Stimulated activated CD4-positive, alpha-beta T cell treated with anti-CD3 and anti-CD28 coated beads, TNF-alpha, amount 100 ng/mL, for 24 hours (primary cell): ENCODE measurements at places on chromosomes 11 and 22.

GRCh38 chr11:35057926-35058668 lies 80.9 kb upstream of the CD44 start:
- no peak for DNase-seq

- DNase-seq, result peak; percentile 31
Observed at GRCh38 chr11:123381817-123382554, 48.1 kb upstream of the GRAMD1B start.

GRCh38 chr11:72900013-72900412 lies 85.8 kb downstream of the ATG16L2 start:
- no peak for DNase-seq

DNA sequence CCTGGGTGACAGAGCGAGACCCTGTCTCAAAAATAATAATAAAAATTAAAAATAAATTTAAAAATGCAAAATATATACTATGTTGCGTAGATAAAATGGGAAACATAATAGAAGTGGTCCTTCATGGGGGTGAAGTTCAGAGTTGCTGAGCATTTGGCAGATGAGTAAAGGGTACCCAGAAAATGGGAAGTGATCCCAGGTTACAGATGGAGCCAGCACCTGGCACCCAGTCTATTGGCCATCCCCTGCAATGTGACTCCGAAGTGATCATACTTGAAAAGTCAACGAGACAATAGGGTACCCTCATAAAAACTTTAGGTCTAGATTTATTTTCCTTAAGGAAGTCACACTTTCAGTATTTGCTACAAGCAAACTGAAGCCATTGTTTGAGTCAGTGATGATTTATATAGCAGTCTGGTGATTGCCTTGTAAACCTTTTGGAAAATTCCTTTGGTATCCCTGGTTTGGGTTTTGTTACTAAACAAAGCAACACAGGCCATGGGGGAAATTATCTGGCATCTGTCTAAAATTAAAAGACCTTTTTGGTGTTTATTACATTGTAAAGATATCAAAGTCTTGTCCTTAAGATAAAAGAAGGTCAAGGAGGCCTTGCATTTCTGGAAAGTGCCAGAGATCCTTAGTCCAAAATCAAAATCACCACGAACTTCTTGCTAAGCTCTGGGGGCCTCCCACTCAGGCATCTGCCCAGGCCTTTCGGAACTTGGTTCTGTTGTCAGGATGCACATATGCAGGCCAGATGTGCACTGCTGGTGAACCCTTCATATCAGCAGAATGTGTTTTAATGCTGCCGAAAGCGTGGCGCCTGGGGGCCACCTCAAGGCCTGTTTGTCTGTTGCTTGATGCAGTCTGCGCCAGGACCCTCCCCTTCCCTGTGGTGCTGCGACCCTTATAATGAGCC lies 4.3 kb downstream of the SMARCB1 start:
- DNase-seq, result no peak

DNA sequence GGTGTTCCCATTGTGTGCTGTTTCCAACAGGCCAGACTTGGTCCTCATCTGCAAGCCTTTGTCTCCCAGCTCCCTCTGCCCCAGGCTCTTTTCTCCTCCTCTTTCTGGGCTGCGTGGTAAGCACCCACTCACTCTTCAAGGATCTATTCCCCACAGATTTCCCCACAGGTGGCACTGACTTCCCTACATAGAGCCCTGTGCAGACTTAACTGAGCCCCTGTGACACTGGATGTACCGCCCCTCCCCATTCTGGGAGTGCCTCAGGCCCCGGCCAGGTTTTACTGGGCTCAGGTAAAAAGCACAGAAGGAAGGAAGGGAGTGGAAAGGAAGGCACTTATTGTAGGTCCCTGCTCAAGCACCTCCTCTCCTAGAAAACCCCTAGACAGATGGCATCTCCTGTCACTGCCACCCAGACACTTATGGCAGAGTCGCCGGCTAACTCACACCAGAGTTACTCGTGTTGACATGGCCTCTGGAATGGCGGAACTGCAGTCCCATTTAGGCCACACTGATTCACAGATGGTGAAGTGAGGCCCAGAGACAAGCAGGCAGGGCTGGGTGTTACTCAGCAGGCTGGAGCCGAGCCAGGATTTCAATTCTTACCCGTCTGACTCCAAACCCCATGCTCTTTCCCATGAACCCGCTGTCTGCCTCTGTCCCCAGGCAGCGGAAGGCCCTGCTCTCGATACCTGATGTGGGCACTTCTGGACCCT lies 47.2 kb downstream of the LRRC32 start:
- DNase-seq, result no peak

DNA sequence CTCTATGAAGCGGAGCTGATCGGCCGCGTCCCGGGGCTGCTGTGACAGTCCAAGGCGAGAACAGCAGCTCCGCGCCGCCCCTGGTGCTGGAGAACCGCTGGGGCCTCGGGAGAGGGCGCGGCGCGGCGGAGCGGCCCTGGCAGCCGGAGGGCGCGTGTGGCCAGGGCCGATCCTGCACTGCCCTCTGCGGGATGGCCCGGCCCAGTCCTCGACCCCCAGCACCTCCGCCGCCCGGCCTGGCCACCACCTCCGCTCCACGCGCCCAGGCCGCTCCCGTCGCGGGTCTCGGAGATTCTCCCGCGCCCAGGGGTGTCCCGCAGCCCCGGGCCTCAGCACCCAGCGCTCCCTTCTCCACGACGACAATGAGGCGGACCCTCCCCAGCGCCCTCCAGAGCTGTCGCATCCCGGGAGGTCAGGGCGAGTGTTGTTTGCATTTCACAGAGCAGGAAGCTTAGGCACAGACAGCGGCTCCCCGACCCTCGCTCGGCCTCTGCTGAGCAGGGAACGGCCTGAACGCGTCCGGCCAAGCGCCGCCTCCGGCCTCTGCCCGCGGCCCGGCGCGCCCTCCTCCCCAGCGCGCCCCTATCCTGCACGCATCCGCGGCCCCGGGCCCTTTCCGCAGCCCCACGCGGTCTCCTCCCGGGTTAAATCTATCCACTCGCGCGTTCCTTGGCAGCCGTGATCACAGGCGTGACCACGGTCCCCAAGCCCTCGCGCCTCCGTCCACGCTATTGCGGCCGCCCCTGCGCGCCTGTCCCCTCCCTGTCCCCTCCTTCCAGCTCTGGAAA lies 109.7 kb downstream of the WNT7B start:
- DNase-seq, result no peak

DNA sequence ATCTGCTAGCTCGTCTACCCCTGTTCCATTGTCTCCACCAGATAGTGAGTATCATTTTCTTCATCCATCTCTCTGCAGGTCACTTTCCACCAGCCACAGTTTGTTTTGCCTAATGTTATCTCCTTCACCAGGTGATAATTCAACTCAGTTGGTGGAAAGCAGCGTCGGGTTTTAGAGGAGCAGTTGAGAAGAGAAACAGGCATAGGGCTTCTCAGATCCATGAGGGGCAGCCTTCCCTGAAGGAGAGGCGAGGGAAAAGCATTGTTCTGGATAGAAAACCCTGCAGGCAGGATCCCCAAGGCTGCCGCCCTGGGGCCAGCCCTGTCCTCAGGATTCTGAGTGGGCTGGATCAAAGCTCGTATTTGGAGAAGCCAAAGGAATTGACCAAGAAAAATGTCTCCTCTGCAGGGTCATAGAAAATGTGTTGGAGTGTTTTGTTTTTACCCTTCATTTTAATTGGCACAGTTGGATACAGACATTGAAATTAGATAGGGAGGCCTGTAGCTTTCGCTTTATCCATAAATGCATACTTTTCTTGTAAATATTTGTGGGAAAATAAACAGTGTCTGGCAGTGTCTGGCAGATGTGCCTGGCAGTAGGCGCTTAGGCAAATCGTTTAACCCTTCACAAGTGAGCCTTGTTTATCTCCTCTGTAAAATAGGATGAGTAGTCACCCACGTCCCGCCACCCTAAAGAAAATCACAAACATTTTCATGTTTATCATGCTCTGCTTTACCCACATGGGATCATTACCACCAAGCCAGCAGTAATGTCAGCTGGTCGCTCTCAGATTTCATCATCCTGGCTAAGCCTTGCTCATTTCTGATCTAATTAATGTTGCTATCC lies 73.4 kb upstream of the TTC12 start:
- DNase-seq, result no peak

GRCh38 chr11:62445314-62445740 lies 26.5 kb downstream of the SCGB1A1 start:
- DNase-seq, result no peak

- DNase-seq, result no peak
Observed at GRCh38 chr11:59247531-59248227, 35.0 kb upstream of the MPEG1 start.

GRCh38 chr11:67268081-67268961 lies 2.0 kb downstream of the GRK2 start:
- DNase-seq, result peak; percentile 72

GRCh38 chr11:108620958-108621772 lies 27.6 kb upstream of the EXPH5 start:
- no peak for DNase-seq

GRCh38 chr11:17718510-17718962 lies 835 bp upstream of the MYOD1 start:
- no peak for DNase-seq

- peak; percentile 92 for DNase-seq
Observed at GRCh38 chr11:67505605-67506396, 638 bp upstream of the PITPNM1 start.

DNA sequence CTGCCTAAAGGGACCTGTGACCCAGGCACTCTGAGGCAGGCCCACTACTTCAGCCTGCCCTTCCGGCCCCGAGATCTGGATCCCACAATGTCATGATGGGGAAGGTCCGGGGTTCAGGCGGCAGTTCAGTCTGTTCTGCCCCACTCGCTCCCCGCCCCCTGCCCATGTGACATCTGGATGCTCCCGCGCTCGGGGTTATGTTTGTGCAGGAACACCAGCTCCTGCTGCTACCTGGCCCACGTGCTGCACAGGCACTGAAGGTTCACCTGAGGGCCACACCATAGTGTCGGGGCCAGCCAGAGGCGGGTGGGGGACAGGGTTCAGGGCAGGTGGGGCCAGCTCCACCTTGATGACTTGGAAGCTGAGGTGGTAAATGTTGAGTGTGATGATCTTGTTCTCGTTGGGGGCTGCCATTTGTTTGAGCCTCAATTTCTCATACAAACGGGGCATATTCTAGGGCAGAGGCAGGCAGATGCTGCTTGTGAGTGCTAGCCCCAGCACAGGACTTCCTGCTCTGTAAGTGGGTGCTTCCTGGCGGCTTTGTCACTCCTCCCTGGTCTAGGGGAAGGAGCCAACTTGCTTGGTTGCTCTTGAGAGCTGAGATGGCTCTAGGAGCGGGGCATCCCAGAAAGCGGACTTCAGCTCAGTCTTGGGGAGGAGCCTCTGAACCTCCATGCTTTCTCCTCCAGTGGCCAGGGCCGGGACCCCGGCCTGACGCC lies 4.4 kb upstream of the SIPA1 start:
- DNase-seq, result no peak

DNA sequence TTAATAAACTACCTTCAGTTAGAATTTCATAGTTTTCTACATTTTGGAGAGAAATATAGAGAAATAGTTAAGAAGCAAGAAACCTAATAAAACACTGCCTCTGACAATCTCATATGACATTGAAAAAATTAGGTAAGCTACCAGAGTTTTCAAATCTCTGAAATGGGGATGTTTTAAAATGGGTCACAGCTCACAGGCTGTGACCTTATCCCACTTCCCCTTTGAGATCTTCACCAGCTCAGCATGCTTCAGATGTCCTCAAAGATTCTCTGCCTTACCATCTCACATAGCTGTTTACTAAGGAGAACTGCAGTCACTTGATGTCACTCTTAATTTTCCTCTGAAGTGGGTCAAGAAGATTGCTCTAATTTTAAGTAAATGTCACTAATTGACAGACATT lies 717.8 kb downstream of the JRKL start:
- DNase-seq, result no peak

GRCh38 chr11:24407733-24408132 lies 89.1 kb upstream of the LUZP2 start:
- no peak for DNase-seq

DNA sequence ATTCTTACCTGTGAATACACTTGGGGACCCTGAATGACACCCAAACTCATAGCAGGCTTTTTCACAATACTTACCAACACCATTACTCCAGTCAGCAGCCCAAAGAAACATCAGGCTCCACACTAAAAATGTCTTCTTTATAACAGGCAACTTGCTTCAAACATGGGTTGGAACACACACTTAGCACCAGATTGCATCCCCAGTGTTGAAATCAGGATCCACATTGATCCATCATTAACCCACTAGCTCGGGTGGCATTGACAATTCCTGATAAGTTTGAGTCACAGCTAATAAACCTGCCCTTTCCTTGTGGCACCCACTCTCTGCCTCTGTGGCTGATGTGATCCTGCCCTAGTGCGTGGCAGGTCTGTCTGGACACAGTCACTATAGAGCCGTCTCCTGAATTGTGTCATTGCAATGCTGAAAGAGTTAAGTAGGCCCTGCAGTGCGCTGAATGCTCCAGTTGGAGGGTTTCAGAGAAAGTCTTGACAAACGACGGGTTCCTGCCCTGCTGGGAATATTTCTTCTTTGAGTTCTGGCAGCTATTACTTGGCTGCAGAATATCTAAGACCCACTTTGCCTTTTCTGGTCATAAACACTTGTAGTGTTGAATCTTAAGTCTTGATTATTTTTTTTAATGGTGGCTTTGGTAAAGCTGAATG lies 19.6 kb upstream of the C11orf96 start:
- no peak for DNase-seq

DNA sequence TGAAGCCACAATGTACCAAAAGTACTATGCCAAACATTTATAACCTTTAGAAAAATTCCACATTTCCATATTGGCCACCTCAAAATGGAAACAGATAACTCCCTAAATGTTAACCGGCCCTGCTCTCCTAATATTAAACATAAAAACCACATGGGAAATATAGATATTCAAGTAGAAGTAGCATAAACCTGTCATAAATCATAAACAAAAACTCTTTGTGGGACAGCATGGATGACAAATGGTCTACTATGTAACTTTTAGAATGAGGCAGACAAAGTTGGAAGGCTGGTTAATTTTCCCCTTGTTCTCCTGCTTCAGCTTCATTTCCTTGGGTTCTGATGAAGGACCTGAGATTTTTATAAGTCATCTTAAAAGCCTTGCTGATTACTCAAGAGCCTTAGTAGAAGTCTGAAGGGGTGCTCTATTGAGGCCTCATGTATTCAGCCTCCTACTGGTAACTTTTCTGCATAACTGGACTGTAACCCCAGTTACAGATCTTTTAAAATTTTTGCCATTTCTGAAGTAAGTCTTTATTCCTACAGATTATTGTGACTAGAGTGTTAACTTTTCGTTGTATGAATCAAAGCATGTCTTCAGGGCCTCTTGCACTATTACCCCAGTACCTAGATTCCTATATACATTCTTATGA lies 116.4 kb downstream of the STIM1 start:
- no peak for DNase-seq

- DNase-seq, result no peak
Observed at GRCh38 chr11:58617976-58618557, 4.4 kb upstream of the CNTF start.

DNA sequence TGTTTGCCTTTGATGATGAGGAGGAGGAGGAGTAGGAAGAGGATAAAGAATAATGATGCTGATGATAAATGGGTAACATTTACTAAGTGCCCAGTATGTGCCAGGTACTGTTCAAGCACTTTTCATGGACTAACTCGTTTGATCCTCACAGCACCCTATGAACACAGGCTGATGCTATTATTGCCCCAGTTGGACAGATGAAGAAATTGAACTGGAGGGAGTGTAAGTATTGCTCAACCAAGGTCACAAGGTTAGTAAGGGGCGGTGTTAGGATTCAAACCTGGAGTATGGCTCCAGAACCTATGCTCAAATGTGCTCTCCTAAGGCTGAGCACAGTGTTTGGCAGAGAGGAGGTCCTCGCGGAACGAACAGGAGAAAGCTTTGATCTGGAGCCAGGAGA lies 78.6 kb downstream of the SYN3 start:
- DNase-seq, result no peak

GRCh38 chr11:118928870-118929500 lies 3.3 kb upstream of the BCL9L start:
- no peak for DNase-seq

GRCh38 chr11:4713241-4713640 lies 8.7 kb downstream of the MMP26 start:
- no peak for DNase-seq
